ENCODE measurements at places on chromosomes 3 and 15.
A peak's percentile ranks its signal among the peaks of the same experiment; 100 is the strongest.

- no peak for DNase-seq
These were observed 104.1 kb upstream of the GOLGA8J start for GRCh38 chr15:29978411-29979382.

GRCh38 chr3:56042326-56042951 lies 425.8 kb downstream of the ERC2 start:
- DNase-seq = no peak

GRCh38 chr3:48507256-48508061 lies 3.5 kb upstream of the SHISA5 start:
- DNase-seq = peak; percentile 70

DNA sequence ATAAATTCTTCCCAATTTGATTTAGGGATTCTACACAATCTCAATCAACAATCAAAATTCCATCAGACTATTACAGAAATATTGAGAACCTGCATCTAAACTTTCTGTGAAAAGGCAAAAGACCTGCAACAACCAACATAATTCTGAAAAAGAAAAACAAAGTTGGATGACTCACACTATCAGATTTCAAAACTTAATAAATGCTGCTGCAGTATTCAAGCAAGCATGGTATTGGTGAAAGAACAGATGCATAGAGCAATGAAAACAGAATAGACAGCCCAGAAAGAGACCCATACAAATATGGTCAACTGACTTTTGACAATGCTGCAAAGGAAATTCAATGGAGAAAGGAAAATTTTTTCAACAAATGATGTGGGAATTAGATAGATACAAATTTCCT lies 477.1 kb upstream of the NR2F2 start:
- no peak for DNase-seq

GRCh38 chr15:48367483-48367882 lies 36.3 kb downstream of the DUT start:
- DNase-seq = no peak

DNA sequence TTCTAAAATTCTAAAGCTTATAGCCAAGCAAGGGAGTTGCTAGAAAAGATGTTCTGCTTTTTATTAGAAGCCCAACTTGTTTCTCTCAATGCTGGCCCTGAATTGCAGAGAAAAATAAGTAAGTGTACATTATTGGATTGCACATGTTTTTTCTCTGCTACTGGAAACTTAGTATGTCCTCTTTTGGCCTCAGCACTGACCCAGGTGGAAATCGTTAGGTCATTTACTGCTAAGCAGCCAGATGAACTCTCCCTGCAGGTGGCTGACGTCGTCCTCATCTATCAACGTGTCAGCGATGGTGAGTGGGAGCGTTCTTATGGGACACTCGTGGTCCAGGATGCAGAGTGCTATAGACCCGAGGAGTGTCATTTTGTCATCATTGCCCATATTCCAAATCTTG lies 69.8 kb downstream of the DHX36 start:
- DNase-seq = no peak

GRCh38 chr15:50109076-50109987 lies 9.7 kb downstream of the ATP8B4 start:
- no peak for DNase-seq

DNA sequence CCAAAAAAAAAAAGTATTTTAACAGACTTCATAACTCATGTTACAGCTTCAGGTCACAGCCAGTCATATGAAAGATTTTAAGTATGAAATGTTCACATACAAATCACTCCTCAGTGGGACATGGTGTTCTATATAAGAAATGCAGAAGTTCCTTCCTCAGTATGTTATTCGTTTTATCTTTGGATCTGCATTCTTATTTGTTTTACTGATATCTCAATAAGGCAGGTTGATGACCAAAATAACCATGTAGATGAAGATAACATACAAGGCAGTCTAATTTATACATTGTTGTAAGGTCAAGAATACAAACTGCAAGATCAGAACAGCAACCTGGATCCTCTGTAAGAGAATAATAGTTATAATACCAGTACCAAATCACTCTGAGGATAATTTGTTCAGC lies 75.6 kb downstream of the CHAC1 start:
- no peak for DNase-seq

DNA sequence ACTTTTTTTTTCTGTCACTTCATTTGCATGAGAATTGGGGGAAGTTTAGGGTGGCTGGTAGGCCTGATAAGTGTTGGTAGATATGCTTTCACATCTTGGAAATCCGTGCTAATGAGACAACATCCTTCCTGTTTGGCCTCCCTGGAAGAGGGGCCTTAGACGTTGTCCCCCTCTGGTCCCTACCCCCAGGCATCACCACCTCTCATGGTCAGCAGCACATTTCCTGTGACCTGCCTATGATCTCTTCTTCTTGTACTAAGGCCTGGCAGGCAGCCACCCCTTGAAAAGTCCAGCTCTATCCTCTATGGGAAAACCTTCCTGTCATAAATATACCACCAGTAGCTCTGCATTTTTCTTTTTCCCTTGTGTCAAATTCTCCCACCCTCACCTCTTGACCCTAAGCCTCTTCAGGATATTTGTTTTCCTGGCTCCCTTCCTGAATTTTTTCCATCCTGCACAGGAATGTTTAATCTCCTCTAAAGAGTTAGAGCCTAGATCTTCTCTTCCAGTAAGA lies 107.8 kb downstream of the SNRK start:
- no peak for DNase-seq

- no peak for DNase-seq
These were observed 307.3 kb downstream of the ZIC4 start for GRCh38 chr3:147099076-147099475.

DNA sequence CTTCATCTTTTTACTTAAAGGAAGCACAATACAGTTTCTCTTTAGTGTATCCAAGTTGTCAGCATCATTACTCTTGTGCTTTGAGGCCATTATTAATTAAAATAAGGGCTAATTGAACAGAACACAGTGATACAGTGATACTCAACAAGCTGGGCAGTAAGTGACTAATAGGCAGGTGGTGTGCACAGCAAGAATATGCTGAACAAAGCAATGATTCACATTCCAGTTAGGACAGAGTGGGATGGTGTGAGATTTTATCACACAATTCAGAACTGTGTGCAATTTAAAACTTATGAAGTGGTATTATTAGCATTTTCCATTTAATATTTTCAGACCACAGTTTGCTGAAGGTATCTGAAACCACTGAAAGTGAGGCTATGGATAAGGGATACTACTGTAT lies 116.9 kb downstream of the PLOD2 start:
- no peak for DNase-seq
